ENCODE measurements at places on chromosomes 2 and 18.

DNA sequence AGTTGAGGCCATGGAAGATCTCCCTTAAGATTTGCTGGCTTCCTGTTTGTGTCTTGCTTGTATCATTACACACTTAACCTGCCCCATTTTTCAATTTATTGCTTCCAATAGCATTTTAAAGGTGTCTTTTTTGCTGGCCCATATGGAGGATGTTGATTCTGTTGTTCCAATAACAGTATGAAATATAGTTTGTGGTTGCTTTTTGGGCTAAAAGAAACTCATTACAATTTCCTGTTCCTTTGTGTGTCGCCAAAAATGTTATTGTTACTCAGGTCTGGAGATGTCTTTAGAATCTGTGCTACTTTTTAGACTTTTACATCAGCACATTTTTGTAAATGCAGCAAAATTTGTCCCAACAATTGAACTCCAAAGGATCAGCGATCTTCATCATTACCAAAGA is 234.0 kb upstream of the ITGA4 start:
- DNase-seq, result no peak

DNA sequence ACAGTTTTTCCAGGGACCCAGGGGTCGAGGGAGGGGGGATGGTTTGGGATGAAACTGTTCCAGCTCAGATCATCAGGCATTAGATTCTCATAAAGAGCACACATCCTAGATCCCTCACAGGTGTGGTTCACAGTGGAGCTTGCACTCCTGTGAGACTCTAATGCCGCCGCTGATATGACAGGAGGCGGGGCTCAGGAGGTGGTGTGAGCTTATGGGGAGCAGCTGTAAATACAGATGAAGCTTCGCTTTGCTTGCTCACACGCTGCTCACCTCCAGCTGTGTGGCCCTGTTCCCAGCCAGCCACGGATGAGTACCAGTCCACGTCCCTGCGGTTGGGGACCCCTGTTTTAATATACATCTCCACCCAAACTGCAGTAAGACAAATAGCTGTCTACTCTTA is 204.2 kb downstream of the AGAP1 start:
- no peak for DNase-seq

GRCh38 chr18:13758622-13759021 is 32.1 kb downstream of the RNMT start:
- no peak for DNase-seq

DNA sequence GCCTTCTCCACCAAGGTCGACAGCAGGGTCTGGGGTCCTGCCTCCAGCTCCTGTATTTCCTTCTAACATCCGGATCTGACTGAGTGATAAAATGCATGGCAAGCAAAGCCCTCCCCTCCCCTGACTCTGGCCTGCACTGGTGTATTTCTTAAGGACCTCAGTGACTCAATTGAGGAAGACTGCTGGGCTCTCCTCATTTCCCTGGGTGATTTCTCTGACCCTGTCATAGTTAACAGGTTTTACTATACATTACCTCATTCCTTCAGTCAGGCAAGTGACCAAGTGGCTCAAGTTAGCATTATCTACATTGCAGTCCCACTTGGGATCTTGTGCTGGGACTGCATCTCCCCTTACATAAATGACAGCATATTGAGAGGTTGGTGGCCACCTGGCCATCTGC is 38.8 kb upstream of the CCBE1 start:
- DNase-seq, result no peak

DNA sequence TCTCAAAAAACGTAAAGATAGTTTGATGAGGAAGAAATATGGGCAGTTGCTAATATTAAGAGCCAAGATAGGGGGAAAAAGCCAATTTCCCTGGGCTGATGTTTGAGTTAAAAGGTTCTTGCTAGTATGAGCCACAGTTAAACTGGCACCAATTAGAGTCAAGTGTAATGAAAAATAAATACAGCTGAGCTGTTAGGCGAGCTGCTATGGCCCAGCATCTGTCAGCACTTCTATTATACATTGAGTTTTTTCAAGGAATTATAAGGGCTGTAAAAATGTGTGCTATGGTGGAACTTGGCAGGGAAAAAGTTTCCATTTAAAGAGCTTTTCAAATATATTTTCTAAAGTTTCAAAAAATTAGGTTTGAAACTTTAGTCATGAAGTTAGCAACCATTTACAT is 279.6 kb downstream of the CYRIA start:
- DNase-seq, result no peak

DNA sequence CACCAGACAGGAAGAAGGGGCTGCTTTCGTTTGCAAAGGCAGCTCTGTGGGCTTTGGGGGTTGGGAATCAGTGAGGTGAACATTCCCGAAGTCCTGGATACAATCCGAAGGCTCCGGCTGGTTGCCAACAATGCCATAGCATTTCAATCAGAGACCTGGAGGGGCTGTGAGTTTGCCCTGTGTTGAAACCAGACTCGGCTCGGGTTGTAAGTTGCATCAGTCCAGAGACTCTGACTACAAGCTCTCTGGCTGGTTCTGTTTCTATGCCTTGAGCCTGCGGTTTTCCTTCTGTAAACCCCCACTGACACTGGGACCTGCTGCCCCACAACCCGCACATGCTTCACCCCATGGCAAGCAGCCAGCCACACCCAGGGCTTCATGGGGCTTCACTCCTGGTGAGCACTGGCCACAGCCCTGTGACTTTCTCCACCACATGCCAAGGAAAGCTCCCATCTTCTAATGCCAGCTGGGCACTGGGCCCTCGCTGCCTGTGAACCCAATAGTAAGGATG is 85.7 kb upstream of the ODC1 start:
- no peak for DNase-seq
